ENCODE measurements at places on chromosomes 3 and 15. TPM values are rescaled to one million over a fixed set of nuclear protein-coding genes. Genes with fewer than 3 reads are reported as not detected.

The OSTN gene
- total RNA-seq: not detected

The PFN2 gene
- total RNA-seq: 3.4 TPM

The C3orf49 gene
- not detected for total RNA-seq

The CMTM7 gene
- total RNA-seq: 46.1 TPM

The RLBP1 gene
- total RNA-seq: not detected
